ENCODE measurements at places on chromosomes 5 and 9.

GRCh38 chr9:125883565-125884217 lies 136.5 kb downstream of the PBX3 start:
- DNase-seq, result no peak

DNA sequence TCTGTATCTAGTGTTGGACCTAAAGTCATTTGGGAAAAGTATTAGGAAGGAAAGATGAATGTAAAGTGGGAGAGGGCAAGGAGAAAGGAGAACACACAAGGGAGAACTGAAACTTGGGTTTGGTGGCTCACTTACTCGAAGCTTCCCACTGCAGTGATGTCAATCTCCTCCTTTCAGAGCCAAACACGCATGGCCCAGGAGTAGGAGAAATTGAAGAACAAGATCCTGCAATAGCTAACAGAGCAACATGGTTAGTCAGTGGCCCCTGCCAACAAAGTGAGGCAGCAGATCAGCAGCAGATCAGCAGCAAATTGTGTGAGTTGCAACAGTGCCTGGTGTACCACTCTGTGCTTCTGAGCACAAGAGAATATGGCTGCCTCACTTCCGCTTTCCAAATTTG lies 366.4 kb downstream of the PSAT1 start:
- no peak for DNase-seq

- peak; percentile 71 for DNase-seq
These were observed 25.6 kb downstream of the CSF2 start for GRCh38 chr5:132099076-132099748.

DNA sequence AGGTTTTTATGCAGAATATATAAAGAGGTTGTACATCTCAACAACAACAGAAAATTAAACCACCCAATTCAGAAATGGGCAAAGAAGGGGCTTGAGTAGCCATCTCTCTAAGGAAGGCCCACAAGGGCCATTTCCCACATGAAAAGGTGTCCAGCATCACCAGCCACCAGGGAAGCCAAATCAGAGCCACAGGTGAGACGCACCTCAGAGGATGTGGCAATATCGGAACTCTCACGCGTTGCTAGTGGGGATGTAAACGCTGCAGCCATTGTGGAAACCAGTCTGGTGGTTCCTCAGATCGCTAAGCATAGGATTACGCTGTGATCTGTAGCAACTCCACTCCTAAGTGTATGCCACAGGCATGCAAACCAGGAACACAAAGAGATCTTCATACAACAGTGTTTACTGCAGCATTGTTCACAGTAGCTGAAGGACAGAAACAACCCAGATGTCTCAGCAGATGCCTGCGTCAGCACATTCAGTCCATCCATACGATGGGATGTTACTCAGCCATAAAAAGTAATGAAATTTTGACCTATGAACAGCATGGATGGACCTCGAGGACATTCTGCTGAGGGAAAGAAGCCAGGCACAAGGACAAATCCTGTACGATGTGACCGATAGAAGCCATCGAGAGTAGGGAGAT lies 84.3 kb upstream of the CACNA1B start:
- DNase-seq, result no peak

- no peak for DNase-seq
These were observed 32.0 kb upstream of the TMED7 start for GRCh38 chr5:115657881-115658233.

- no peak for DNase-seq
These were observed 18.5 kb downstream of the TMEM167A start for GRCh38 chr5:83058726-83059125.

DNA sequence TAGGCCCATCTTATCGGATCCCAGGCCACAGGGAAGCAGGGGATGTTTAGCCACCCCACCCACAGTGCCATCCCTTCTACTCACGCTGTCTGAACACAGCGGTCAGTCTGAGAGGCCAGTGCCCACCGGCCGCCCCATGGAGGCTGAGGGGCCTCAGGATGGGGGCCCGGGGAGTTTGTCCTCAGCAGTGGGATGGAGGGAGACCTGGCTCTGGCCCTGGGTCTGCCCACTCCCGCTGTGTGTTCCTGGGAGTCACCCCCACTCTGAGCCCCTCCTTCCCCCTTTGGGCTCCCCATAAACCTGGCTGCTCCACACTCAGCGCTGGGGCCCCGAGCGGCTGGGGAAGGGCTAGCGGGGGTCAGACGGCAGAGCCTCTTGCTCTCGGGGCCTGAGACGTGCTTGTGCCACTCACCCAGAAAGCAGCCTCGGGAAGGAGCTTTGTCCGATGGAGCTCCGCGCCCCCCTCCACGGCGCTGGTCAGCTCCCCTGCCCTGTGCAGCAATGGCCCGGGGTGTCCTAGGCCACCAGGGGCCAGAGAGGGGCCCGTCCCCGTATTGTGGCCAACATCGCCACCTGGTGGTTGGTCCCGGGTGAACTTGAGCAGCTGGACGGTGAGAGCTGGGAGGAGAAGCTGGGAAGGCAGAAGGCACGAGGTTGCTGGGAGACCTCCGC lies 10.9 kb upstream of the LAMC3 start:
- no peak for DNase-seq

- DNase-seq, result no peak
These were observed 74.8 kb downstream of the GALNT10 start for GRCh38 chr5:154265197-154265773.

DNA sequence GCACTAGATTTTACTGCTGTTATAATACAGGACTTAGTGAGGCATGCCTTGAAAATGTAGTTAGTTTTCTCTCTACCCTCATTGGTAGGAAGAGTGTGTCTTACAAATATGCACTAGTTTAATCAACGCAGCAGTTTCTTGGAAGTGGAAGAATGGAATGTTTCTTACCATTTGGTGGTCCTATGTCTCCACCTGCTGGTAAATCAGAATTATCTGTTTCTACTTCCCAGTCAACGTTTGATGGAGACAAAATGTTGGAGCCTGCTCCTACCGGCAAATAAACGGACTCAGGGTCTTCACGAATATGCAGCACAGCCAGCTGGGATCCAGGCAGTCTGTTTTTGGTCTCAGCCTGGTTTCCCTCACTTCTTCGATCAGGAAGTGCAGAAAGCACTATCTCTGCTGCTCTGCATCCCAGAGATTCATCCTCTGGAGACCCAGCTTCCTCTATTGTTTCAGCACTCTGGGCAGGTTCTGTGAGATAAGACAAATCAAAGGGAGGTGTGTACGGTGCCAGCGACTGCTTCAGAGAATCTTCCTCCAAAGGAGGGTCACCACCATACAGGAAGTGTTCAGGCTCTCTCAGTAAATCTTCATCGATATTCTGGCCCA lies 59.5 kb upstream of the PCA3 start:
- DNase-seq, result no peak

GRCh38 chr5:181149806-181150733 lies 2.7 kb downstream of the OR2V2 start:
- DNase-seq, result no peak

DNA sequence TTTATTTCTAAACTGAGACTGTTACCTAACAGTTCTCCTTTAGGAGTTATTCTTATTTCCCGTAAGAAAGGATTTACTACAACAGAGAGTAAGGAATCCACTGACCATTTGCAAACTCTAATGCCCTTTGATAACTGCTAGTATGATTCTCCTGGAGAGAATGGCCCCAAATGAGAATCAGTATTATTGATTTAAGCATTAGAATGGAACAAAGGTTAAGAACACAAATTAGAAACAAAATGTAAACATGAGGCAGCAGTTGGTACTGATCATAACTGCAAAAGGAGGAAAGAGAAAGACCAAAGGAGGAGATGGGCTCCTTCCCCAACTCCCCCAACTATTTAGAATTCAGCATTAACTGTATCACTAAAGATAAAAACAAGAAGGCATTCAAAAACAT lies 30.7 kb downstream of the PSIP1 start:
- DNase-seq, result no peak

GRCh38 chr5:103780794-103781193 lies 218.2 kb upstream of the NUDT12 start:
- DNase-seq, result no peak

GRCh38 chr5:168239325-168239724 lies 52.1 kb upstream of the WWC1 start:
- no peak for DNase-seq

DNA sequence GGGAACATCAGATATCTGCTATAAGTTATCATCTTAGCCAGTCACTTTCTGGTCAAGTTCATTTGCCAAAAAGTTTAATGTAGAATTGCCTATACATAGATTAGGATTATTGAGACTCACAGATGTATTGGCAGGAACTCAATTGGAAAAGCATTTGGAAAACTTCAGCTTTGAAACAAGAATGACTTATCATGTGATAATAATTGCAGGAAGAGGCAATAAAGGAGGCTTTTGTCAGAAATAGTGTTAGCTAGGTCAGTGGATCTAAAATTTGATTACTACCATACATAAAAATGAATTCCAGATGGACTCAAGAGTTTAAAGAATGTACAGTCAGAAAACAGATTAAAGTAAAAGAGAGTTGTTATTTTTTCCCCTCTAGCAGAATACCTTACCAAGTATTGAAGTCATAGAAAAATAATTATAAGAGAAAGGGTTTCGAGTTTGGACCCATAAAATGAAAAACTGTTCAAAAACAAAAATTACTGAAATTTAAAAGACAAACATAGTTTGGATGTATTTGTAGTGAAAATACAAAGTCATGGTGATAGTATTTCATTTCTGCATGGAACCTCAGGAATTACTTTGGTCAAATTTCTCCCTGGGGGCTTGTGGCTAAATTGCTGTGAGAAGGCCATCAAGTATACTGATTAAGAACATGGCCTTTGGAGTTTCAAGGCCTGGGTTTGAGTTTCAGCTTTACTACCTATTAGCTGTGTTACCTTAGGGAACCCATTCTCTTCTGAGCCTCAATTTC lies 159.9 kb downstream of the TMEM38B start:
- no peak for DNase-seq

DNA sequence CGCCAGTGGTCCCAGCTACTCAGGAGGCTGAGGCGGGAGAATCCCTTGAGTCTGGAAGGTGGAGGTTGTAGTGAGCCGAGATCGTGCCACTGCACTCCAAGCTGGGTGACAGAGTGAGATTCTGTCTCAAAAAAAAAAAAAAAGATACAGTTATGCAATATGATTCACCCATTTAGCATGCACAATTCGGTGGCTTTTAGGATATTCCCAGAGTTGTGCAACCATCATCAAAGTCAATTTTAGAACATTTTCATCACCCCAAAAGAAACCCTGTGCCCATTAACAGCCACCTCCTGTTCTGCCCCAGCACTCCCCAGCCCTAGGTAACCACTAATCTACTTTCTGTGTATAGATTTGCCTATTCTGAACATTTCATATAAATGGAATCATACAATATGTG lies 4.3 kb upstream of the DHFR start:
- no peak for DNase-seq

DNA sequence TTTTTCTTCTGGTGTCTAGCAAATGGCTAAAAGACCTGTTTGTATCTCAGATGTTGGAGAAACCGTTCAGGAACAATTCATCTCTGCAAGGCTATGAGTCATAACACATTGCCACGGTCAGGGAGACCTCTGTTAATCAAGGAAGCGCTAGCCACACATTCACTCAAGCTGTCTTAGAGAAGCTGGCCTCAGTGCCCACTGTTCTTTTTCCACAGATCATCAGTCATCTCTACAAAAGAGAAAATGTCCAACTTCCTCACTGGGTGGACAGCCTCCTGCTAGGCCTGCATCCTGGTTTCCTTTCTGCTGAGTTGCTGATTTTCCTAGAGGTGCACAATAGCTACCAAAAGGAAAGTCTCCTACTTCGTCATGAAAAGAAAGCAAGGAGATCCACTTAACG lies 360.5 kb downstream of the BNC2 start:
- no peak for DNase-seq

GRCh38 chr9:26758655-26759054 lies 133.9 kb downstream of the CAAP1 start:
- DNase-seq, result no peak

GRCh38 chr9:68740561-68740960 lies 35.5 kb downstream of the PIP5K1B start:
- no peak for DNase-seq

- DNase-seq, result no peak
These were observed 44.0 kb upstream of the ZNF608 start for GRCh38 chr5:124790301-124790894.

DNA sequence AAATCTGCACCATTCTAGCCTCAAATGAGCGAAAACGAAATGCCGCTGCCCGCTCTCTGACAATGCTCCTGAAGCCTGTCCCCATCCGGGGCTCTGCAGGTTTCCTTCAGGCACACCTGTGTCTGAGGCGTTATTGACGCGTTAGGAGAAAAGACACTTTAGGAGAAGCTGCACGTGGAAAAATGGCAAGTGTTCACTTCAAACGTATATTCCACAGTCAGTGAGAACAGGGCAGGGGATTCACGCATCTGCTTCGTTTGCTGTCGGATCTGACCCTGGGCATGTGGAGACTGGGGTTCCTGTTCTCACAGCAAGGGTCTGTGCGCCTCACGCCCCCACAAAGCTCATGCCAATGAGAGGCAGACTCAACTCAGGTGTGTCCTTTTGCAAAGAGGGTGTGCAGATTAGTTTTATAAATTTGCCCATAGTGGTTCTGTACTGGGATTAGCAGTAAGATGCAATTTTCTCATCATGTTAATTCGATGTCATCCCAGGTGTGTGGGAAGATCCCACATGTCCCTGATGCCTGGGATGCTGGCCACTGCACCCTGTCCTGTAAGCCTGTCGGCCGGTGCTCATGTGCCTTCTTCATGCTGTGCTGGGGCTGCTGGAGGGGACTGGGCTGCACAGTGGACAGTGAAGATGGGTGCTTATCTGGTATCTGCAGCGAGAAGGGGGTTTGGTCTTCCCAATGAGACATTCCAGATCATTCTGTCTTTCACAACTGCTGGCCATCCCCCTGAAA lies 11.2 kb upstream of the TBC1D9B start:
- no peak for DNase-seq

DNA sequence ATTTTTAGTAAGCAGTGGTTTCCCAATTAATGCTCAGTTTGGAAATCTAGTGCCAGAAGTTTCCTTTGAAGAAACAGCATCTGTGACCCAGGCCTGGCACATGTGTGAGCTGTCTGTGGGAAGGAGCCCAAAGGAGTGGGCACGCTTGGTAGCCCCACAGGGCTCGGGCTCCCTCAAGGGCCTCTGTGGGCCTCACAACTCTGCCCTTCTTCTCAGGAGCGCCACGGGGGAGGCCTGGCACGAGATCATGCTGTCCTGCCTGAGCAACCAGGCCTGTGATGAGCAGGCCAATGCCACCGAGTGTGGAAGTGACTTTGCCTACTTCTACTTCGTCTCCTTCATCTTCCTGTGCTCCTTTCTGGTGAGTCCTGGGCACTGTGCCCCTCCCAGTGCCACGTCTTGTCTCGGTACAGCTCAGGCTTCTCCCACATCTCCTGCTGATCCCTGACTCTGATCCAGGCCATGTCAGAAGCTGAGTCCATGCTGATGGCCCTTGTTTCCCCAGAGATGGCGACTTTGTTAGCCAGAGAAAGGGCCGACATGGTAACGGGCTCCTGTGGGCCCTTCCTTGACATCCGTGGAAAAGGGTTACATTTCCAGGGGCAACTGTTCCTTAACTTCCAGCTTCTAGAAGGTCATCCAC lies 200.4 kb downstream of the CACNA1B start:
- DNase-seq, result no peak
